ENCODE measurements at places on chromosomes 6 and 20.

DNA sequence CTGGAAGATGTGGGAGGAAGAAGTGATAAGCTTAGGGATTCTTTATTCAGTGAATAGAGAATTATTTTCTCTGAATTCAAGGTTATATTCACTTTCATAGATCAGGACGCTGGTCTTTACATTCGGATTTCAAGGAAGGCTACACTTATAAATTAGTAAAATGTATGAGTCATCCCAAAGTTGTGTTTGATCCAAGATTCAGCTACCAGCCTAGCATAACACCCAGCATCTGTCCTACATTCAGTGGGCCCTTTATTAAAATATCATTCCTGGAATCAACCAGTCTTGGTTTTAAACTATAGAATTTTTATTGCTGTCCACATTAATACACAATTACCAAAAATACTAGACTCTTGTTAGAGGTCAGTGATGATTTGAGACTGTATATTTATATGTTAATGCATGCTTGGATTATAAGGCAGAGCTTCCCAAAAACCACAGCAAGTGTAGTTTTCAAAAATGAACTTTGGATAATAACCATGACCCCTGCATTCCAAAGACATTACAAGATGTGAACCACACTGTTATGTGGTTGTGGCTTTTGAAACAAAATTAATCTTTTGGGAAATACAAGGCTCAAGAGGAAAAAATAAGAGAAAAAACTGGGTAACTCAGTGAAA lies 210.7 kb upstream of the CNR1 start:
- peak; percentile 76 for DNase-seq

DNA sequence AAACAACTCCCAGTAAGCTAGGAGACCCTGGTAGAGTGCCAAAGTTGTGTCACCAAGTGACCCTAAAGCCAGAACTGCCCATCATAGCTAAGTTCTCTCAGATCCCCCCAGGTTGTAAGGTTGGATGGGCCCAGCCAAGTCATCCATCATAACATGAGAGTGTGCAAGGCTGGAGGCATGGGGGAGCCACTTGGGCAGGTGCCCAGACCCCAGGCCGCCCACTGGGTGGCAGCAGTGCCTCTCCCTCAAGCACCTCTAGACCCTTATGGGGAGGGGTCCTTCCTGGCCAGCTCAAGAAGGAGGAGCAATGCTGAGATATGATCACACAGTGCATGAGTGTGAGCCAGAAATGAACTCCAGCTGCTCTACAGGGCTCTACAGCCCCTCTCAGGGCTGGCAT lies 154.5 kb downstream of the MYLK4 start:
- no peak for DNase-seq

DNA sequence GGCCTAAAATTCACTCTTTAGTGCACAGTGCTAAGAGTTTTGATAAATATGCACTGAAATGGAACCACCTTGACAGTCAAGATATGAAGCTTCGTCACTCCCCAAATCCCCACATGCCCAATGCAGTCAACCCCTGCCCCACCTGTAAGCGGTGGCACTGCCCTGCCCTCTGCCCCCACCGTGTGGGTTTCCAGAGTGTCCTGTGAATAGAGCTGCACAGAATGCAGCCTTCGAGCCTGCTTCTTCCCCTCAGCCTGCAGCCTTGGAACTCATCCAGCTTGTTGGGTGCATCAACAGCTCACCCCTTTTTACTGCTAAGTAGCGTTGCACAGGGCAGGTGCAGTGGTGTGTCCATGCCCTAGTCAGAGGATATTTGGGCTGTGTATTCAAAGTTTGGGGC lies 216.3 kb downstream of the SYNDIG1 start:
- DNase-seq: no peak

DNA sequence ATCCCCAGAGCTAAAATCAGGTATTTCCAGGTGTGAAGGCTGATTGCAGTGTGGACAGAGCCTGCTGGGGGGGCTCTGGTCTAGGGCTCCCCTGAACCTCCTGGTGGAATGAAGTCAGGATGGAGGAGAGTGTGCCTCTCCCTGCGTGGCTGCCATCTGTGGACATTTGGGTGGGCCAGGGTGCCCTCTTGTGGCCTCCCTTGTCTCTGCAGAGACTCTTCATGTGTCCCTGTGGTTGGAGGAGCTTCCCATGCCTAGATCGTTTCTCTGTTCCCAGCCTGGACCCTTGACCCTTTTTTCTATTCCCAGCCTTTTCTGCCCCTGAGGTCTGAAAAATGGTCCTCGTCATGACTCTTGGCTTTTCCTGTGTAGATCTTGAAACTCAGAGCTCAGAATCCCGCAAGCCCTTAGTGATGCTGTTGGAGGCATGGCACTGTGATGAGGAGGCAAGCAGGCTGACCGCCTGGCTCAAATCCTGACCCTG lies 9.9 kb upstream of the PSMF1 start:
- DNase-seq: peak; percentile 86

DNA sequence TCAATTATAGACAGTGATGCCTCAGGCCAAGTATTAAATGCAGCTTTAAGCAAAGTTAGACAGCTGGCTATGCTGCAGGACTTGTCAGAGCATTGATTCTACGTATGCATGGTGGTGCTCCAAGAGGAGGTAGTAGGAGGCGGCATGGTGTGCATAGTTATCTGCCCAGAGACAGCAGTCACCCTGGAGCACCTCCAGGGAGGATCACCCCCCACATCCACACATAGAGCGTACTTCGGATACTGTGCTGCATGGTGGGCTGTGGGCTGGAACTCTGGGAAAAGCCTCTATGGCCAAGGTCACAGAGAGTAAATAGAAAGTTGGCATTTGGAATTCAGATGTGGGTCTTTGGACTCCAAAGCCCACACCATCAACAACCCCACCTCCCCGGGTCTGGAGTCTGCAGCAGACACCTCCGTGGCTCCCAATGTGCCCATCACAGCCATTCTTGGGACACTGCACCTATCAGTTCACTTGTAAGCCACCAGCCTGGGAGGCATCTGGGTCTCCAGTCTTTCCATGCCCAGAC lies 64.5 kb upstream of the STX16 start:
- DNase-seq: no peak

GRCh38 chr20:49646126-49646525 lies 67.6 kb downstream of the B4GALT5 start:
- peak; percentile 35 for DNase-seq

- DNase-seq: peak; percentile 13
These were observed 634 bp upstream of the BTBD9 start for GRCh38 chr6:38640216-38640909.

- DNase-seq: no peak
These were observed 524.2 kb downstream of the CDH26 start for GRCh38 chr20:60482221-60483008.

- DNase-seq: no peak
These were observed 31.8 kb downstream of the TFAP2B start for GRCh38 chr6:50850223-50851048.

GRCh38 chr20:62505337-62506045 lies 29.7 kb upstream of the GATA5 start:
- no peak for DNase-seq

DNA sequence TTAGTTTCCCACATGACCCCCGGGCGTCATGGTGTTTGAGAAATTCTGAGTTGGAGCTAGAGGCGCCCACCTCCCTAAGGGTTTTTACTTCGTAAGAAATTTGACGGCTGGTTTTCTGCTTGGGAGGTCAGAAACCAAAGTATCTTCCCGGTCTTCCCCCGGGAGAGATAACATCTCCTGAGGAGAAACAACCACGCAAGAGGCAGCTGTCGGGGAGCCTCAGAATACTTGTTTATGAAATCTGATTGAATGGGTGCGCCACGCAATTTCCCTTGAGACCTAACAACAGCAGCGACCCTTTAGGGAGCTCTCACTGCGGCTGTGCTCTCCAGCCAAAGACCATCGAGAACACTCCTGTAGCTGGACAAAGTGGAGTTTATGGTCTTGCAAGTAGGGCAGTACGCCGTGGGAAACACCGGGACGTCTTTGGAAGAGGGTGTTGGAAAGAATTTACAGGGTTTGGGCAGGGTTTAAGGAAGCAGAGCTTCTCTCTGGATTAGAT lies 608 bp upstream of the EIF2S2 start:
- peak; percentile 45 for DNase-seq

DNA sequence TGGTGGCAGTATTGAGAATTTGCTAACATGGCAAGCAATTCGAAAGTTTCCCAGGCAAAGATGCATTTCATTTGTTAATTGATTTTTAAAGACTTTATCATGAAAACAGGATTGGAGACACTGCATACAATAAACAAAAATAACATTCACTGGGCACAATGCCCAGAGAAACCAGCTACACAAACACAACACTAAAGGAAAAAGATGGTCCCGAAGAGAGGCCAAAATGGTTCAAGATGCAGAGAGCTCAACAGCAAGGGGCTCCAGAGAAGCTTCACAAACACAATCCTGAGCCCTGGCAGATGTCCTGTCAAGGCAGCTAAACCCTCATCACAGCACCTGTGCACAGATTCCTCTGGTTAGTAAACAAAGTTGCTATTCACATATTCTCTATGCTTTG lies 79.3 kb downstream of the INSM1 start:
- no peak for DNase-seq

DNA sequence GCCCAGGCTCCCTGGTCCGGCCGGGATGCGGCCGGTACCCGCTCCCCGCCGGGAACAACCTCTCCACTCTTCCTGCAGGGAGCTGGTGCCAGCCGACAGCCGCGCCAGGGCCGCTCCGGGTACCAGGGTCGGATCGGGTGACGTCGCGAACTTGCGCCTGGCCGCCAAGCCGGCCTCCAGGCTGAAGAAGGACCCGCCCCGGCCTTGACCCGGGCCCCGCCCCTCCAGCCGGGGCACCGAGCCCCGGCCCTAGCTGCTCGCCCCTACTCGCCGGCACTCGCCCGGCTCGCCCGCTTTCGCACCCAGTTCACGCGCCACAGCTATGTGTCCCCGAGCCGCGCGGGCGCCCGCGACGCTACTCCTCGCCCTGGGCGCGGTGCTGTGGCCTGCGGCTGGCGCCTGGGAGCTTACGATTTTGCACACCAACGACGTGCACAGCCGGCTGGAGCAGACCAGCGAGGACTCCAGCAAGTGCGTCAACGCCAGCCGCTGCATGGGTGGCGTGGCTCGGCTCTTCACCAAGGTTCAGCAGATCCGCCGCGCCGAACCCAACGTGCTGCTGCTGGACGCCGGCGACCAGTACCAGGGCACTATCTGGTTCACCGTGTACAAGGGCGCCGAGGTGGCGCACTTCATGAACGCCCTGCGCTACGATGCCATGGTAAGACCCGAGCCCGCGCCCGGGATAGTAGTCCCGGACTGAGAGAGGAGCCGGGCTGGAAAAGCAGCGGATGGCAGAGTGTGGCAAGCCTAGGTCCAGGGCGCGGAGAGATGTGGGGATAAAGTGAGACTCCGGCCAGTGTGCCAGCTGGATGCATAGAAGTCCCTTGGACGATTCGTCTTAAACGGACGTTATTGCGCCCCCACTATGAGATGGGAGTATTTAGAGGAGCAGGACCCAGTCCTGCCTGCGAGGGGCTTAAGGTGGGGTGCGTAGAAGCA lies at the start of gene NT5E:
TSS of gene NT5E (plus strand) at position 266 of the 942 bp plus-strand sequence. CDS start at position 323, 57 bp downstream.
- peak; percentile 93 for DNase-seq

- peak; percentile 57 for DNase-seq
These were observed 237.5 kb downstream of the CD83 start for GRCh38 chr6:14354919-14355572.

GRCh38 chr6:97231911-97232310 lies 51.1 kb downstream of the MMS22L start:
- DNase-seq: no peak

GRCh38 chr6:29916741-29917140 lies 25.6 kb upstream of the HLA-A start:
- no peak for DNase-seq

DNA sequence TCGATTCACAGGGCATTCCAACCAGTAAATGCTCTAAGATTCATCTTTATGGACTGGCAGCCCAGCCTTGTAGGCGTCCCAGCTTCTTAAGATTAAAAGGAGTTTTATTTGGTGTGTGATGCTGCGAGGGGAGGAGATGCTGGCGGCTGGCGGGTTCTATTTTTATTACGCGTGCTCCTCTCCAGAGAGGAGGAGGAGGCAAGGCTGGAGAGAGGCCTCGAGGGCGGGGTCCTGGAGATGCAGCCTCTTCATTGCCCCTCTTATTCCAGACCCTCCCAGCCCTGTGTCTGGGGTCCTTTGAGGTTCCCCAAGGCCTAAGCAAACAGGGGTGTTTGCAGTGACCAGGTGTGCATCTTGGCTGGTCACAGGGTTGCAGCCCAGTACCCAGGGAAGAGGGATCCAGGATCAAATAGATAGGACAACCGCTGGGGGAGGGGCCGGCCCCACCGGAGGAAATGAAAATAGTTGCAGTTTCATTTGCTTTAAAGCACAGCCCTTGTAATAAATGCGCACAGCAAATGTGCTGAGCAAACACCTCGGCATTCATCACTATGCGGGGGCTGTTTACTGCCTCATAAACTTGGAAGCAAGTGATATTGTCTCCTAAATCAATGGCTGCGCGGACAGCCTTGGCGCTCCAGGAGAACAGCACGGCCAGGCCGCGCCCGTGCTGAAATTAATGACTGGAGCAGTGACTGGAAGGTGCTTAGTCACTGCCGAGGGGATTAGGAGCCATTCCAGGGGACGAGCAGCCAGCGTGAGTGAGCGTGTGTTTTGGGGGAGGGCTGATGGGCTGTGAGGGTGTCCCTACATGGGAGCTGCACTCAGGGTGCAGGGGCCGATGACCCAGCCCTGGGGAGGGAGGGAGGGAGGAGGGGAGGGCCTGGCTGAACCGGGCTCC lies 83.0 kb downstream of the TMEM242 start:
- DNase-seq: peak; percentile 86

- DNase-seq: peak; percentile 38
These were observed 187.7 kb downstream of the NFATC2 start for GRCh38 chr20:51354769-51355319.

- no peak for DNase-seq
These were observed 265.0 kb downstream of the UTRN start for GRCh38 chr6:144549837-144550747.

GRCh38 chr6:105137388-105137787 lies 42.4 kb downstream of the POPDC3 start:
- peak; percentile 49 for DNase-seq

DNA sequence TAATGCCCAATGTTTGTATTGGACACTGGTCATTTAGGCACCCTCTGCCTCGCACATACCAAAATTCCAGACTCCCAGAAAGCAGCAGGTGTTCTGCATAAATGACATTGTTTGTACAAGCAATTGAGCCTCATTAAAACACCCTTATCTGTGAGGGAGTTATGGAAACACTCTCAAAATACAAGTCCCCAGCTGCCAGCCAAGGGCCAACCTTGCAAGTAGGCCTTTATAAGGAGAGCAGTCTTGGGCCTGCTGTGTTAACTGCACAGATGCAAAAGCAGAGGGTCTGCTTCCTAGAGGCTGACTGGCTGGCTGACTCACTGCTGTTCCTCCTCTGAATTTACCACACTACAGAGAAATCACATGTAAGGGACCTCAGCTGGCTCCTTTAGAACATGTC lies 150.4 kb upstream of the HMGN3 start:
- DNase-seq: no peak
